Uterine smooth muscle cell (primary cell): ENCODE measurements at places on chromosomes 11 and 22. TPM values are rescaled to one million over a fixed set of nuclear protein-coding genes. Genes with fewer than 3 reads are reported as not detected.

Gene LMO2
- 0.22 TPM in 1 of 2 replicates, not detected in the other for total RNA-seq

Gene ZNF202
- 10.2 and 11.4 TPM in 2 replicates for total RNA-seq

Gene GAS2L1
- total RNA-seq: 8.7 and 12.6 TPM in 2 replicates

Gene C11orf87
- not detected in 2 replicates for total RNA-seq

Gene RASGRP2
- 0.33 and 1.2 TPM in 2 replicates for total RNA-seq

Gene SLC25A18
- total RNA-seq: under 0.01 and 0.33 TPM in 2 replicates

Gene SLC25A45
- 0.75 and 1.3 TPM in 2 replicates for total RNA-seq

Gene LAMTOR1
- total RNA-seq: 105 and 127 TPM in 2 replicates

Gene RTN4RL2
- under 0.01 and 0.25 TPM in 2 replicates for total RNA-seq

Gene DDTL
- 0.44 and 0.87 TPM in 2 replicates for total RNA-seq

Gene GAB4
- total RNA-seq: not detected in 2 replicates

Gene CEND1
- total RNA-seq: 1.00 TPM in 2 replicates

Gene SOX10
- not detected in 2 replicates for total RNA-seq

Gene SCGB1C1
- not detected in 2 replicates for total RNA-seq

Gene MTFP1
- 7.9 and 15.1 TPM in 2 replicates for total RNA-seq

Gene TMPRSS4
- not detected in 2 replicates for total RNA-seq

Gene GLYATL2
- 0.62 and 1.4 TPM in 2 replicates for total RNA-seq

Gene RPL3
- total RNA-seq: 2,760 and 3,323 TPM in 2 replicates

Gene CREB3L1
- total RNA-seq: 15.5 and 27.1 TPM in 2 replicates

Gene MPZL3
- 0.62 and 1.8 TPM in 2 replicates for total RNA-seq

Gene SEC14L6
- total RNA-seq: 1.4 and 1.7 TPM in 2 replicates

Gene CDK2AP2
- total RNA-seq: 14.7 and 30.4 TPM in 2 replicates

Gene FAM180B
- total RNA-seq: 0.12 TPM in 1 of 2 replicates, not detected in the other

Gene PATE4
- not detected in 2 replicates for total RNA-seq

Gene PKDREJ
- not detected in 2 replicates for total RNA-seq

Gene JHY
- total RNA-seq: 0.77 and 1.7 TPM in 2 replicates

Gene OR52N4
- not detected in 2 replicates for total RNA-seq

Gene IL17REL
- not detected in 2 replicates for total RNA-seq

Gene HEPHL1
- total RNA-seq: 0.11 TPM in 1 of 2 replicates, not detected in the other

Gene CD3D
- not detected in 2 replicates for total RNA-seq

Gene NAGA
- total RNA-seq: 43.2 and 48.5 TPM in 2 replicates
